GM18507 (cell line): ENCODE measurements at places on chromosomes 5 and 9.

- DNase-seq = no peak
These were observed 19.6 kb upstream of the LIX1 start for GRCh38 chr5:97162045-97162444.

GRCh38 chr5:96919754-96920197 is 16.1 kb upstream of the LNPEP start:
- DNase-seq = no peak

- DNase-seq = no peak
These were observed 156.9 kb upstream of the NR3C1 start for GRCh38 chr5:143560378-143560777.

GRCh38 chr9:128419061-128419925 is 1.4 kb upstream of the CERCAM start:
- DNase-seq = no peak

DNA sequence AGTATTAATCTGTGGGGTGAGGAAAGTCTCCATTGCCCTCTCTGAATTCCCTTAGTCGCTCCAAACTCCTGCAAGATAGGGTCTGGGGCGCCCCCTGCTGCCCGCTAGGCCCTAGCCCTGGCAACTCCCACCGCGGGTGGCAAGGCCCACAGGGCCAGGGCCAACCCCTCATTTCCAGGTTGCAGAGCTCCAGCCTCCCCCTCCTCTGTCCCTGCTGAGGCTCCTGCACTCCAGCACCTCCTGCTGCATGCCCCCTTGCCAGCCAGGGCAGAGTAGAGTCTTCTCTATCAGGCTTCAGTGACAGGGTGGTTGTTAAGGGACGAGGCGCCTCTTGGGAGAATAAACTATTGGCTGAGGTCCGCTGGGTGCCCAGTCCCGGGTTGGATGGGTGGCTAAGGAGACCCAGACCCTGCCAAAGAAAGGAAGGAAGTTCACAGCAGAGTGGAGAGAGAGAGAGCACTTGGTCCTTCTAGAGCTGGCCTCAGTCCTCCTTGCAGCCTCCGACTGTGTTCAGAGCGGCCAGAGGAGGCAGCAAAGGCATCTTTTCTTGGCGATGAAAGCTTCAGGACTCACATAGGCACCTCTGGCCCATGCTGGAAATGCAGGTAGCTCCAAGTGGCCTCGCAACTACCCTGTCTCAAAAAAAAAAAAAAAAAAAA is 45.6 kb downstream of the SAR1B start:
- DNase-seq = peak; percentile 51

DNA sequence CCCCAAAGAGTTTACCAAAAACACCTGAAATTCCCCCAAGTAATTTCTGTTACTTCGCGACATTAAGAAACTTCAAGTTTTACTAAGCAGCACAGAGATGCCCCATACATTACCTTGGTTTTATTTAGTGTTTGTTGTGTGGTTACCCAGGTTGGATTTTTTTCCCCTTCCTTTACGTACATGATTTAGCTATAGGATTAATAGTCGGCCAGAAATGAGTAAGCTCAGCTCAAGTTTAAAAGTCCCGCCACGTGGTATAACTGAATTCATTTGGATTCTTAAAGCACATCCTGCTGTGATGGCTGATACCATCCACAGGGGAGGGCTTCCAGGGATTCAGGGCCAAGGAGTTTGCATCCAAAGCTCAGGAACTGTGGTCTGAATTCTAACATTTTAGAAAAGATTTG is 75.9 kb downstream of the DAP start:
- DNase-seq = no peak

- DNase-seq = no peak
These were observed 1300.1 kb upstream of the DMAC1 start for GRCh38 chr9:9099646-9100045.

GRCh38 chr5:17839848-17840247 is 205.6 kb downstream of the TAF11L14 start:
- no peak for DNase-seq

DNA sequence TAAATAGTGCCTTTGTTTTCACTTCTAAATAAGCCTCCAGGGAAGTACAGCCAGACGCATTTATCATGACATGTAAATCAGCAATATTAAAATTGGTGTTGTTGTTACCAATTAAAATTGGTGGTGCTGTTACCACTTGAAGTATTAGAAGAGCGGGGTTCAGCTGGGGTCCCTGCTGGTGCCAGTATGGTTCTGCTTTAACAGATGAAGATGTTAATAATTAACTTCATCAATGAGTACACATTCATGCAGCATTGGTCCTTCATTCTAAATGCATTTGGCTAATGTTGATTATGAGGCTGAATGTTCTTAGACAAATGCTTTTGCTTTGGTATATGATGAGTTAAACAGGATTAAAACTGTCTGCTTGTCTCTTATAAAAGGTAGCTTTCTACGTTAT is 67.6 kb upstream of the TMC1 start:
- DNase-seq = no peak

- peak; percentile 36 for DNase-seq
These were observed 85.3 kb upstream of the SARDH start for GRCh38 chr9:133823189-133824105.

- no peak for DNase-seq
These were observed 373.4 kb upstream of the CTNND2 start for GRCh38 chr5:12277504-12278192.

DNA sequence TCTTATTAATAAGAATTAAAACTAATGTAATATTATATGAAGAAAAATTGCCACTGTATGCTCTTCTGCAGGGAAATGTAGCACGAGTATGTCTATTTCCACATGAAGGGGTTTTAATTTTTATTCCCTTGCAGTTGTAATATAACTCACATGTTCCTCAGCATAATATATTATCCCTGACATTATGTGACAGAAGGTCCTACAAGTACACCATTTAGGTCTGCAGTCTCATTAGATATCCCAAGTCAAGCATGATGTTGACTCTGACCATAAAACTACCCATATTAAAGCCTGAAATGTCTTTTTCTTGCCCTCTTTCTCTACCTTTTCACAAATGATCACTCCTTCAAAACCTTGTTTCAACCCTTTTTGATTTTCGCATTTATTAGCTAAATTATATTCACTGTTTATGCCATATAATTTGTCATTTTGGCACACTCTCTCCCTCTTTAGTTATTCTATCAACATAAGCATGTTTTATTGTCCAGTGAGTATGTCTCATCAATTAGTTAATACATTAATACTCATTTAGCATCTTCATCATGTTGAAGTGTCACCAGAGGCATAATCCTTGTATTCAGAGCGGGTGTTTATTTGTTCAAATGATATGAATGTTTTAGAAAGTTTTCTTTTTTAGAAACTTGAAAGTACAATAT is 532.8 kb downstream of the MAT2B start:
- no peak for DNase-seq

DNA sequence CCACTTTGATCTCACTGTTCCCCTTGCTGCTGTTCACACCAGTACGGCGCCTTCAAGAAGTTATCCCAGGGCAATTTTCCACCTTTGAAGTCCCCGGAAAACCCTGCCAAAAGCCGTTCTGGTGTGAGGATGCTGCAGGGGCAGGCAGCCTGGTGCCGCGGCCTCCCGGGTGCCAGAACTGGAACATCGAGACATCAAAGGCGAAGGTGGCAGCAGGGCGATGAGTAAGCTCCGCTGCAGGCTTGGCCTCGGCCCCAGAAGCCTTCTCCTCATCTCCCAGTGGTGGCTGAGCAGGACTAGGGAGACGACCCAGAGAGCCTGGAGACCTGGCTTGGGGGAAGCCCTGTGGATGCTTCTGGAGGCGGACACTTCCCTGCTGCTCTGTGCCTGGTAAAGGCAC is 115.3 kb upstream of the MSX2 start:
- no peak for DNase-seq

DNA sequence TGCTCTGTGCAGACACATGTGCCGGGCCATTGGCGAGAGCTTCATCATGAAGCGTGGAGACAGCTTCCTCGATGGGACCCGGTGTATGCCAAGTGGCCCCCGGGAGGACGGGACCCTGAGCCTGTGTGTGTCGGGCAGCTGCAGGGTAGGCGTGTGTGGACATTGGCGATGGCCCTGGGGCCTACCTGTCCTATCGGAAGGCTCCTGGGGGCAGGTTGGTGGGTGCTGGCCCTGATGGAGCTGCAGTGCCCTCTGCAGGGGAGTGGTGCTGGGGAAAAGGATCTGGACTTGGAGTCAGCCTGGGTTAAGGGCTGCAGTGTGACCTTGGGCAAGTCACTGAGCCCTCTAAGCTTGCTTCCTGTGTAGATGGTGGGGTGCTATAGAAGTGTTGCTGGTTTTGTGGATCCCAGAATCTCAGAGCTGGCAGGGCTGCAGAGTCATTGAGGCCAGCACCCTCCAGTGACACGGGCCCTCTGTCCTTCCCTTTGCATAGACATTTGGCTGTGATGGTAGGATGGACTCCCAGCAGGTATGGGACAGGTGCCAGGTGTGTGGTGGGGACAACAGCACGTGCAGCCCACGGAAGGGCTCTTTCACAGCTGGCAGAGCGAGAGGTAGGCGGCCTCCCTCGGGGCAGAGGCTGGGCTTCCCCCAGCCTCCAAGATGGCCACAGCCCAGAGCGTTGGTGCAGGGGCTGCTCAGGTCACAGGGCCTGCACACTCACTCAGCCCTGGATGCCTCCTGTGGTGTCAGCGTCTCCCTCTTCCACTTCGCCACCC is 15.8 kb downstream of the ADAMTS13 start:
- DNase-seq = peak; percentile 39

GRCh38 chr9:13013991-13014883 is 239.4 kb downstream of the LURAP1L start:
- DNase-seq = no peak

GRCh38 chr9:72882117-72882775 is 70.6 kb downstream of the ALDH1A1 start:
- no peak for DNase-seq

GRCh38 chr5:131258733-131259132 is 5.1 kb upstream of the CDC42SE2 start:
- DNase-seq = no peak

GRCh38 chr5:115673596-115673995 is 47.8 kb upstream of the TMED7 start:
- no peak for DNase-seq

- DNase-seq = no peak
These were observed 20.7 kb downstream of the BRD3 start for GRCh38 chr9:134046894-134047681.

DNA sequence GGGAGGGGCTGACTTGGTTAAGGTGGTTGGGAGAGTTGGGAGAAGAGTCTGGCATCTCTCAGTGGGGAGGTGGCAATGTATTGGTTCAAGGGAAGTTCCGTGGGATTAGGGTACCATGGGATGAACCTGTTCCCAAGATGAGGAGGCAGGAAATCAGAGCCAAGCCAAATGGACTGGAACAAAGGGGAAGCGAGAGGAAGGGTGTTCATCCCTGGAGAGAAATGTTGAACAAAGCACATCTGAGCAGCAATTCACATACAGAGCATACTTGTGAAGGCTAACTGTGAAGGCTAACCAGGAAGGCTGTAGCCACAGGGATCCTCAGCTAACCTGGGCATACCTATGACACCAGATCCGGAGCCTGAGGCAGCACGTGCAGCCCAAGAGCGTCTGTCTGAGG is 214.0 kb downstream of the MCTP1 start:
- no peak for DNase-seq

DNA sequence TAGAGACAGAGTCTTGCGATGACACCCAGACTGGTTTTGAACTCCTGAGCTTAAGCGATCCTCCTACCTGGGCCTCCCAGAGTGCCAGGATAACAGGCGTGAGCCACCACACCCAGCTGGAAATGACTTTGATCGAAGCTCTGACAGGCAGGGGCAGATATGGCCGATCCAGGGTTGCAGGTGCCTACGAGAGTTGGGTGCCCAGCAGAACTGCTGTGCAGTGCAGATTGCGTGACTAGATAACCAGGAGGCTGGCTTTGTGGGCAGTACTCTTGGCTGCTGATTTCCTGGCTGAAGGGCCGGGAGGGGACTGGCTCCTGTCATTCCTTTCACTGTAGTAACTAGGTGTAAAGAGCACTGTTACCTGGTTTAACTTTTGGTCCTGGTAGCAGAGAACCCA is 11.8 kb downstream of the TBC1D13 start:
- no peak for DNase-seq

DNA sequence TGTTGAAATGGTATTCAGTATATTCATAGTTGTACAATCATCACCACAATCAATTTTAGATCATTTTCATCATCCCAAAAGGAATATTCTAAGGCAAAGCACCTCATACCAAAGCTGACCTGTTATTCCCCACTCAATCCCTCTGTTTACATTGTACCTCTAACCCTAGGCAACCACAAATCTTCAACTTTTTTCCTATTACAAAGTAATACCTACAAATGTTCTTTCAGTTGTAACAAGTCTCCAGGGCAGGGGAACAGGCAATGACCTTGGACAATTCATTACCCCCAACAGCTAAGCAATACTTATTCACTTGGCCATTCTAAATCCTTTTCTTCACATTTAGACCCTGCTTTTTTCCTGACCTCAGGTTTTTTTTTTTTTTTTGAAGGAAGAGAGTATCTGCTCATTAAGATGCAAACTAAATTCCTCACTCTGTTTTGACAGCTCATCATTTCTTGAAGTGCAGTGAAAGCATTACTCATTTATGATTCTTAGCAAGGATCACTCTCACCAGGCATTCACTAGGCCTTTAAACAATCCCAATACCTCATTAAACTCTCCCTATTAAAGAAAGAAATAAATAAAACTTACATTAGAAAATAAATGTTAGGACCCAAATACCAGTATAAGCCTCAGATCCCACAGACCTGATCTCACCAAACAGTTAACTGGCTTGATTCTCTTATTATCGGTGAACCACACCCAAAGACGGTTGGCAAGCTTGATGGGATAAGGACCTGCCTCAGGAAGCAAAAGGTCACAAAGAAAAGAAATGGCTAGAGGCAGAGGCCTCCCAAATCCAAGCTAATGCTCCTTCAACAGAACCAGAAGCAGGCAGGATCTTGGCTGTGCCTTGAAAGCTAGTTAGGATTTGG is 15.3 kb downstream of the MTMR12 start:
- no peak for DNase-seq

- DNase-seq = no peak
These were observed 265.4 kb upstream of the KLF9 start for GRCh38 chr9:70679845-70680244.

- DNase-seq = no peak
These were observed 491.2 kb upstream of the TLE4 start for GRCh38 chr9:79080536-79080935.

DNA sequence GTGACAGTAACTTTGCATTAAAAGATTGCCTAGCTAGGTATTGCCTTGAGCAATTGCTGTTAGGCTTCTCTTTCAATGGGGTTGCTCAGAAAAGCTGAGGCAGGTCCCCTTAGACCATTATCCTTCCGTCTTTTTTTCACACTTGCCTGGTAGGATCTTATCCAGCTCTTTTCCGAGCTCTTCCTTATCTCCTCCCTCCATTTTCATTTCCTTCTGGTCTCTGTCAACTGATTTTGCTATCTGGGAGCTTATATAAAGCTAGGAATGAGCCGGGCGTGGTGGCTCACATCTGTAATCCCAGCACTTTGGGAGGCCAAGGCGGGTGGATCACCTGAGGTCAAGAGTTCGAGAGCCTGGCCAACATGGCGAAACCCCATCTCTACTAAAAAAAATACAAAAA is 6.6 kb upstream of the HMGCR start:
- no peak for DNase-seq
